H9 (cell line): ENCODE measurements at places on chromosomes 13 and 19. TPM values are rescaled to one million over a fixed set of nuclear protein-coding genes. Genes with fewer than 3 reads are reported as not detected.

ZNF221 gene
- total RNA-seq = 6.4 and 8.0 TPM in 2 replicates

DNA sequence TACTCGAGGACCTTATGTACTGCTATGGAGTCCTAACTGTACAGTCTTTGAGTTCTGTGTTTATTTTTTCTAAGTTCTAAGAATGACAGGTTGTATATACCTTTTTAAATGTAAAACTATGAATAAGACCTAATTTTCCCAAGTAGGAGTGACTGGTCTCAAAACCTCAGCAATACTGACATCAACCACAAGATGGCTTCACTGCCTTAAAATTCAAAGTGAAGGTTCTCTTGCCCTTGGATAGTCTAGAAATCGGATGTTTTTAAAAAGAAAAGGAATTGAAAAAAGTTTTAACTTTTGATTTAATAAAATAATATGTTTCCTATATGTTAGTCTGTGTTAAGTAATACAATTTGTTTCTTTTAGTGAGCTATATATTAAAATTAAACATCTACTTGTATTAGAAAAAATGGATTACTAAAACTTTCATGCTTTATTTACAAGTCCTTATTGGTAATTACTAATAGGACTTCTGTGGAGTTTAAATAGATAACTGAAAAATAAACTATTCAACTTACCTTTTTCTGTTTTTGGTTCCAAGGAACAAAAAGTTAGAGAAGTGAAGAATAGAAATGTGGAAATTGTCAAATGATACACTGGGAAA is 52.0 kb downstream of the TDRD3 start:
- no peak for DNase-seq

APC2 gene
- total RNA-seq = 0.68 and 2.0 TPM in 2 replicates

DNA sequence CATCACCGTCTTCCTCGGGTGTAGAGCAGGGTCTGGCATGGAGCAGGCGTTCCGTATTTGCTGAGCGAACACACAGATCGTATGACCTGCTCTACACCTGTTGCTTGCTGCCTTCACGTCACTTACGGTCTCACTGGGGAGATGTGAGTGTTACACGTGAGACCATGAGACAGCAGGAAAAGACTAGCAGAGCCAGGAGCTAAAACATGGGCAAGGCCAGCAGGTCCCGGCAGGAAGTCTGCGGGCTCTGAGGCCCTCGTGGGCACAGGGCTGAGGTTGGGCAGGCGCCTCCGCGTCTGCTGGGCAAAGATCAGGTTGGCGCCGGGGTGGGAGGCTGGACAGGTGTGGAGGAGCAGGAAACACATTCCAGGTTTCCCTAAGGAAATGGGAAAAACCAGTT is 19.7 kb upstream of the GTF3A start:
- DNase-seq = no peak

UHRF1 gene
- total RNA-seq = 106 and 111 TPM in 2 replicates

ARID3A gene
- 98.3 and 104 TPM in 2 replicates for total RNA-seq

DNA sequence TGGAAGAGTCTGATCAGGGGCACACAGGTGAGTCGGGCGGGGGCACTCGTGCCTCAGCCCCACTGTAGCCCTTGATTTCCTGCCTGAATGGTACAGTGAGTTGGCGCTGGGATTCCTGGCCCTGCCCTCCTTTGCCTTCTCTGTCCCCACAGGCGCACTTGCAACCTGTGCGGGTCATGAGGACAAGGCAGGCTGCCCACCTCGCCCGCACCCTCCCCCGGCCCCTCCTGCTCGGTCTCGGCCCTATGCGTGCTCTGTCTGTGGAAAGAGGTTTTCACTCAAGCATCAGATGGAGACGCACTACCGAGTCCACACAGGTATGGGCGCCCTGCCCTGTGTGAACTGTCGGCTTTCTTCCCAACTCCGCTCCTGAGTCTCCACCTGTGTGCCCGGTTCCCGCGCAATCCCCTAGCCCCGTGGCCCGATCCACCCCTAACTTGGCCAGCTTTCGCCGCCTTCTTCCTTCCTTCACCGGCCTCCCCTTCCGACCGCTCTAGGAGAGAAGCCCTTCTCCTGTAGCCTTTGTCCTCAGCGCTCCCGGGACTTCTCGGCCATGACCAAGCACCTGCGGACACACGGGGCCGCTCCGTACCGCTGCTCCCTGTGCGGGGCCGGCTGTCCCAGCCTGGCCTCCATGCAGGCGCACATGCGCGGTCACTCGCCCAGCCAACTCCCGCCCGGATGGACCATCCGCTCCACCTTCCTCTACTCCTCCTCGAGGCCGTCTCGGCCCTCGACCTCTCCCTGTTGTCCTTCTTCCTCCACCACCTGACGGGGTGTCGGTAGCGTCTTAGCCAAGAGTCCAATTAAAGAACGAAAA is 1.6 kb upstream of the KMT2B start:
- DNase-seq = no peak
